GM23248 (cell line): ENCODE measurements at places on chromosomes 16 and 17. TPM values are rescaled to one million over a fixed set of nuclear protein-coding genes. Genes with fewer than 3 reads are reported as not detected.
A peak's percentile ranks its signal among the peaks of the same experiment; 100 is the strongest.

The ARHGDIG gene
- polyA plus RNA-seq, result 0.38 and 0.40 TPM in 2 replicates

The UNC13D gene
- polyA plus RNA-seq, result 0.06 TPM in 1 of 2 replicates, not detected in the other

The SRCIN1 gene
- polyA plus RNA-seq, result not detected in 2 replicates

The C16orf86 gene
- polyA plus RNA-seq, result 2.8 and 3.4 TPM in 2 replicates

The TMIGD1 gene
- not detected in 2 replicates for polyA plus RNA-seq

The HEATR9 gene
- polyA plus RNA-seq, result not detected in 2 replicates

The PLXDC1 gene
- polyA plus RNA-seq, result 0.24 and 0.71 TPM in 2 replicates

The HOXB1 gene
- polyA plus RNA-seq, result not detected in 2 replicates

The FHOD1 gene
- polyA plus RNA-seq, result 7.7 and 9.3 TPM in 2 replicates

The FOXF1 gene
- 4.2 and 4.6 TPM in 2 replicates for polyA plus RNA-seq

DNA sequence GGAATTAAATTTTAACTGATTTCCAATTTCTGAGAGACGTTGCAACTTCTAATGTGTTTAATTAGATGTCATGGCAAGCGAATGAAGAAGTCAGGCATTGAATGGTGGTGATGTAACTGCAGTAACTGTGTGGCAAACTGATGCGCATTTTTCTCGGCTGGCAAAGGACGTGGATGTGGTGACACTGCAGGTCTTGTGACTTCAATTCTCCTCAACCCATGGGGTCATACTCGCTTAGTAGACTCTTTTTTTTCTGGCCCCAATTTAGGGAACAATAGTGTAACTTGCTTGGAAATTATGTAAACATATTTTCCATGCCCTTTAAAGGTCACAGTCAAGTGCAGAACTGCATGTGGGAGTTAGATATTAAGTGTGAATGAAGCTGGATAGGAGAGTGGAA lies 1.9 kb upstream of the FAM20A start:
- no peak for DNase-seq

GRCh38 chr17:78421084-78421533 lies 42.7 kb downstream of the PGS1 start:
- no peak for DNase-seq

DNA sequence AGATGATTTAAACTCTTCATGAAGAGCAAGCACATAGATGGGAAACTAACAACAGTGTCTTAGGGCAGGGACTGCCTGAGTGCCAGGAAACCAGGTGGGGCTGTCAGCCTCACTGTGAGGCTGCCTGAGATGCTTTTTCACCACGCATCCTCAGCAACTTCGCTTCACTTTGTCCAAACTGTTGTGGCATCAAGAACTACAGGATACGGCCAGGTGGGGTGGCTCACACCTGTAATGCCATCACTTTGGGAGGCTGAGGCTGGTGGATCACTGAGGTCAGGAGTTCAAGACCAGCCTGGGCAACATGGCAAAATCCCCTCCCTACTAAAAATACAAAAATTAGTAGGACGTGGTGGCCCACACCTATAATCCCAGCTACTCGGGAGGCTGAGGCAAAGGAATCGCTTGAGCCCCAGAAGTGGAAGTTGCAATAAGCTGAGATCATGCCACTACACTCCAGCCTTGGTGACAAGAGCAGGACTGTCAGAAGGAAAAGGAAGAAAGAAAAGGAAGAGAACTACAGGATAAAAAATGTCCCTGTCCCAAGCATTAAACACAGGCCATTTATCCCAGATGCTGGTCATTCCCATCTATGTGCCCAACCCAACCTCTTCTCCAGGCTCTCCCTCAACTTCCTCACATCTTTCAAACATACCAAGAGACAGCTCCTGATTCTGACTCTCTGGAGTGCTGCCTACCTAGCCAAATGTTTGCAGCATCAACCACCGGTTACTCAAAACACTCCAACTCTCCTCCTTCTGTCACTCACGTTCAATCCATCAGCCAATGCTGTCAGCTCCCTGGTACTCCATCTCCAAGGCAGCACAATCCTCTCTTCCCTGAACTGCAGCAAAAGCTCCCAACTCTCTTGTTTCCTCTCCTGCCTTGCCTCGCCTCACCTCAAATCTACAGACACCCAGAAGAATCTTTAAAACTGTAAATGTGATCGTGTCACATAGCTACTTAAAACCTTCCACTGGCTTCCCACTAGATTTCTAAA lies 1.6 kb downstream of the EIF4A3 start:
- peak; percentile 11 for DNase-seq

DNA sequence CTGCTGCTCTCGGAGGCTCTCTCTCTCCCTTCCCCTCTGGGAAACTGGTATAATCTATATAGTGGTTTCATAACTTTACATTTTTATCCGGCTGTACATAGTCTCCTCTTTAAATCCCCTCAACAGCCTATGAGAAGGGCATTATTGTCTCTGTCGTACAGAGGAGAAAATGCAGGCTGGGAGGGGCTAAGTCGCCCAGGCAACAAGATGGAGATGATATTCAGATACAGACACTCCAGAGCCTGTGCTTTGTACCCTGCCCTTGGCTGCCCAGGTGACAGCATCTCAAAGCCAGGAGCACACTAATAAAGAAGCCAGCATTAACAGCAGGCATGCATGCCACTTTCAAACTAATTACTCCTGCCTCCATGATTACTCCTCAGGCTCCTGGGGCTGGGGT lies 4.7 kb upstream of the EIF1 start:
- no peak for DNase-seq

DNA sequence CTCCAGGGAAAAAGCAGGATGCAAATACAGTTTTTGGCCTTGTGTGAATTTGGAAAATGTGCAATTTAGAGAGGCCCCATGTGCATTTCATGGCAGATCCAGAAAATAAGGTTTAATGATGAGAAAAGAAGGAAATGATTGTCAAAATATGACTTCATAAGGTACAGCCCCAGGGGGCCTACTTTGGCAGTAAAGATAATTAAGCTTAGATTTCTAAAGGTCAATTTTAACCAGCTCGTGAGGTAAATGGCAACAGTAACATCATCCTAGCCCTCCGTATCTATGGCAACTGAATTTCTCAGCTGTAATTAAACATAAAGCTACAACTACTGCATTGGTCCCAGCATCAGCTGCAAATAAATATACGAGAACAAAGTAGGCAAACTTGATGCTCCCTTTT lies 30.0 kb upstream of the PRSS54 start:
- DNase-seq, result no peak

- no peak for DNase-seq
These were observed 52.8 kb downstream of the SOX9 start for GRCh38 chr17:72173499-72174116.

- no peak for DNase-seq
These were observed 55.9 kb upstream of the ZNF469 start for GRCh38 chr16:88326611-88327485.

DNA sequence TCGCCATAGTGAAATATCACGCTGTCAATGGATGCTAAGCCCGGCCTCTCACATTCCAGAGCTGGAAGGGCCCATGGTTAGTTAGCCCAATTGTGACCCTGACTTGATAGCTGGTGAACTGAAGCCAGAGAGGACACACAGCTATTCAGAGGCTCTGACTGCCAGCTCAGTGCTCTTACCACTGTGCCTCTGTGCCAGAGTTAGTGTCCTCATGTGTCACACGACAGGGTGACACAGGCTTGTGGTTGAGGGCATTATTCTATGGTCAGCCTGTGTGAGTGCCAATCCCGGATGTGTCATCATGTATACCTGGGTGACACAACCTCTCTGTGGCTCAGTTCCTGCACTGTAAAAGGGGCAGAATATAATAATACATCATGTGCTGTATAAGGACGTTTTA lies 2.5 kb upstream of the MT1X start:
- peak; percentile 17 for DNase-seq

GRCh38 chr16:11800382-11800718 lies 3.3 kb upstream of the ZC3H7A start:
- DNase-seq, result no peak

GRCh38 chr17:55201308-55201932 lies 63.3 kb upstream of the HLF start:
- DNase-seq, result no peak

- peak; percentile 27 for DNase-seq
These were observed 979 bp downstream of the ABHD15 start for GRCh38 chr17:29565643-29566472.

DNA sequence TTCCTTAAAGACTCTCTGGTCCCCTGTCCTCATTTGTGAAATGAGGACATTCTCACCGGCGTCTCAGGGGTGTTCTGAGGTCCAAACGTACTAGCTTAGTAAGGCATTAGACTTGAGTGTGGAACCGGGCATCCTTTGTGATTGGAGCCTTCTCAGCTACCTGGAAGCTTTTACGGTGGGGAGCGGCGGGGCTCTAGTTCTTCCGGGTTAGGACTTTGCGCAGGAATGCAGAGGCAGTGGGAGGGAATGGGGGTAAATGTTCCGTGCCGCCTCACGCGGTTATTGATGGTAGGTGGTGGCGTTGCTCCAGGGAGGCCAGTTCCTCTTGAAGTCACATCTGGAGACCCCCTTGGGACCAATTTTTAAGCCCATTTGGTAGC lies 113.6 kb downstream of the SNX29 start:
- no peak for DNase-seq

DNA sequence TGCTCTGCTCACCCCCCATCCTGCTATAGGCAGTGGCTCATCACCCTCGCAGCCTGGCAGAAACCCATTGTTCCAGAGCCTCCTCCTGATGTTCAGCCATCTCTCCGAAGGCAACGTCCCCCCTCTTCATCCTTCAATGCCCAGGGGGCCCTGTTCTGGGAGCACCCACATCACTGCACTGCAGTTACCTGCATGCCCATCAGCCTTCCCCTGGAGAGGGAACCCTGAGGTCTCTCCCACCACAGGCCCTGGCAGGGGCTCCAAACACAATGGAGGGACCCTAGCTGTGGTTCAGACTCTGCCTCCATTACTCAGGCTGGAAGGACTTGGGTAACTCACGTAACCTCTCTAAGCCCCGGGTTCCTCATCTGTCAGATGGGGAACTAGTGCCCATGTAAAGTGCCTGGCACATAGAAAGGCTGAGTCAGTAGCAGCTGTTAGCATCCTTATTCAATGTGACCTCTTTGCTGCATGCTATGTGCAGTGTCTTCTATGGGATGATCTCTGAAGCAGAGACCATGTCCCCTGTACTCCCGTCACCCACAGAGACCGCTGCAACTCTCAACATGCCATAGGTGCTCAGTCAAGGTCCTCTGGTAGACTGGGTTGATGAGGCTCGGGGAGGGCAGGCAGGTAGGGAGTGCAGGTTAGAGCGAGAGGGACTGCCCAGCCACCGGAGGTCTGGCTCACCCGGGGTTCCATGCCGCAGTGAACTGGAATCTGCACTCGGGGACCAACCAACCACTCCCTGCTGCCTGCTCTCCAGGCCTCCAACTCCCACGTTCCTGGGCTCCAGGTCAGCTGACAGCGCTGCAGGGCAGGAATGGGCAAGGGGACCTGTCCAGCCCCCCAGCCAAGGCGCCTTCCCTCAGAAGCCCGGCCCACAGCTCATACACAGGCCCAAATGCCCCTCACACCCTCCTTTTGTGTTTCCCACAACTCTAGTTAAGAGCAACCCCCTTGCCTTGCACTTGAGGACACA lies 233.2 kb downstream of the ZNF423 start:
- no peak for DNase-seq

- DNase-seq, result no peak
These were observed 23.3 kb downstream of the CEP131 start for GRCh38 chr17:81199482-81199830.

DNA sequence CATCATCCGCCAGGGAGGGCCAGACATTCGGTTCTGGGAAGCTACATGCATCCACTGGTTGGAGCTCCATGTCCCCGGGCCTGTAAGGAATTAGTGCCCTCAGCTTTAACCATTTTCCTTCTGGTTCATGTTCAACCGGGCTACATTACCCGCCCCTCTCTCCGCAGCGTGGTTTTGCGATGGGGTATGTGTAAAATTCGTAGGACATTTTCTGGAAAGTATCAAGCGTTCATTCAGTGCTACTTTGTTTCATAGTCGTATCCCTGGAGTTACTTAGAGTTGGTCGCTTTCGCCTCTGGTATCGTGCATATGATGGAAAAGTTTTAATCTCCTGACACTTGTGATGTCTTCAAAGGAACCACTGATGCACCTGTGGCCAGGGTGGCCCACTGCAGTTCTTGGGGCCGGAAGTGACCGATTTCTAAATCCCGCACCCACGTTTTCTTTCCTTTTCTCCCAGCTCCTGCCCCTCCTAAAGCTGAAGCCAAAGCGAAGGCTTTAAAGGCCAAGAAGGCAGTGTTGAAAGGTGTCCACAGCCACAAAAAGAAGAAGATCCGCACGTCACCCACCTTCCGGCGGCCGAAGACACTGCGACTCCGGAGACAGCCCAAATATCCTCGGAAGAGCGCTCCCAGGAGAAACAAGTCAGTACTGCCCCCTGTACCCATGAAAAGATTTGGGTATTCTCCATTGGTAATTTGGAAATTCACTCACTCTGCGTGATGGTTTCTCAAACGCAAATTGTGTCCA lies 637 bp downstream of the RPL23A start:
- DNase-seq, result peak; percentile 47

- no peak for DNase-seq
These were observed 84.6 kb downstream of the SPAG9 start for GRCh38 chr17:51036084-51036483.

GRCh38 chr17:29929006-29929532 lies 959 bp downstream of the SSH2 start:
- DNase-seq, result peak; percentile 72

DNA sequence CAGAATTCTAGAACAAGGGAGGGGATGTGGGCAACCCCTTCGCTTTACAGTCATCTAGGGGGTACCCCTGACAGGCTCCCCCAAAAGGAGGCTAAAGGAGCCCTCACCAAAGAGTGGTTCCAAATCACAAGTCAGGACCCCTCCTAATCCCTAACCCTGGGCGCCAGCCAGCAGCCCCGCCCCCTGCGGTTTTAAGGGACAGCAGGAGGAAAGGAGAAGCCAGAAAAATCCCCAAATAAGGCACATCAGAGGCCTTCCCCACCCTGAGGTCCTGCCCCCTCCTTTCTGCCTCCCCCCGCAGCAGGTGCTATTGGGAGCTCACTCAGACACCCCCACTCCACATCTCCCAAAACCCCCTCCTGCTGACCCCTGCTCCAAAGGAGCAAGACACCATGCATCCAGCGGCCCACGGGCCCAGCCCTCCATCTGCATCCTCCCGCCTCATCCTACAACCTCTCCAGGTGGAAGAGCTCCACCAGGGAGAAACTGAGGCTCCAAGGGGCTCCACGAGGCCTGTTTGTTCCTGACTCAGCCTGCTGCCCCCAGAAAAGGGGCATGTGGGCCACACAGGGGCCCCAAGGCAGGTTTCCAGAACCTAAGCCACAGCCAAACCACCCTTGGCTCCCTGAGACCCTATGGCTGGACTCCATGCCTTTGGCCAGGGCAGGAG lies 93.5 kb downstream of the GOSR1 start:
- no peak for DNase-seq

DNA sequence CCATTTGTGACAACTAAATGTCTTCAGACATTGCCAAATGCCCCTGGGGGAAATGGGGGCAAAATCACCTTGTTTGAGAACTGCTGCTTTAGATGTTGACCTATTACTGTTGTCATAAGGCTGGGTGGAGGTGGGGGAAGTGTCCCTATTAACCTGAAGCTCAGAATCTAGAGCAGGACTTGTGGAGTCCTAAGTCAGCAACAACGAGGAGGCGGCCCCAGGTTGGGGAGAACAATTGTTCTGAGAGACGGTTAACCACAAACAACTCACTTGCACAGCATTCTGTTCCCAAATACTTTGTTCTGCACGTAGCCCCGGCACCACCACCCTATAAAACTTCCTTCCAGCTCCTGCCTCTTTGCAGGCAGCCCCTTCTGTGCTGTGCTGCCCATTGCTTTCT lies 32.5 kb downstream of the TEKT5 start:
- no peak for DNase-seq

GRCh38 chr17:75601057-75601987 lies 13.7 kb downstream of the MYO15B start:
- DNase-seq, result peak; percentile 32

GRCh38 chr16:66161942-66162341 lies 204.5 kb upstream of the CDH5 start:
- no peak for DNase-seq

GRCh38 chr17:28524476-28525424 lies 18.6 kb downstream of the FOXN1 start:
- DNase-seq, result peak; percentile 78
